ENCODE measurements at places on chromosomes 5 and 9. TPM values are rescaled to one million over a fixed set of nuclear protein-coding genes. Genes with fewer than 3 reads are reported as not detected.

The GADD45G gene
- not detected for total RNA-seq

The PRRX2 gene
- 0.38 TPM for total RNA-seq

The SHROOM1 gene
- total RNA-seq = 8.2 TPM

The CDKN2A gene
- total RNA-seq = 10.0 TPM

The HMGCS1 gene
- total RNA-seq = 14.0 TPM

The BSPRY gene
- total RNA-seq = not detected

The SCAI gene
- 8.5 TPM for total RNA-seq

The SYNPO gene
- 37.9 TPM for total RNA-seq

The SLC36A2 gene
- not detected for total RNA-seq

The ANKRD18B gene
- total RNA-seq = 2.0 TPM

The PPP3R2 gene
- total RNA-seq = not detected

The TSSK1B gene
- under 0.01 TPM for total RNA-seq

The DOCK8 gene
- 3.2 TPM for total RNA-seq

The LRRC19 gene
- total RNA-seq = not detected

The AJM1 gene
- total RNA-seq = 0.65 TPM

The PCDHGA6 gene
- 7.2 TPM for total RNA-seq
